ENCODE measurements at places on chromosomes 5 and 9. TPM values are rescaled to one million over a fixed set of nuclear protein-coding genes. Genes with fewer than 3 reads are reported as not detected.

DNA sequence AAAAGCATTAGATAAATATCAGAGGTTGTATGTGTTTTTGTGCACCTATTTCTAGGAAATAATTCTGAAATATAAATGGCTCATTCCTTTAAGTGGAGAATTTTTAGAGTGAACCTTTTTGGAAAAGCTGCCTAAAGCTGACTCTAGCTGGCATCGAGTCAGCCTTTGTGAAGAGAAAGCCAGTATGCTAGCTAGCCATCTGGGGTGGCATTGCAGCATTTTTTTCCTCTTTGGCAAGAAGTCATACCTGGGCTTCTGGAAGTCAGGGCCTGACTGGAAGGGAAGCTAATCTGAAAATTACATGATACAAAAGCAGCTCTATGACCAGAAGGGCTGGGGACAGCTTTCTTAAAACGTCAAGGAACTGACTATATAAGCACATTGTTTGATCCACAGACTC is 19.7 kb downstream of the ANP32B start:
- no peak for DNase-seq
- no peaks in the 10 kb centered on the region for H3K36me3 ChIP-seq
- H3K4me1 ChIP-seq: no peaks in the 10 kb centered on the region
- no peaks in the 10 kb centered on the region for H3K27me3 ChIP-seq

DNA sequence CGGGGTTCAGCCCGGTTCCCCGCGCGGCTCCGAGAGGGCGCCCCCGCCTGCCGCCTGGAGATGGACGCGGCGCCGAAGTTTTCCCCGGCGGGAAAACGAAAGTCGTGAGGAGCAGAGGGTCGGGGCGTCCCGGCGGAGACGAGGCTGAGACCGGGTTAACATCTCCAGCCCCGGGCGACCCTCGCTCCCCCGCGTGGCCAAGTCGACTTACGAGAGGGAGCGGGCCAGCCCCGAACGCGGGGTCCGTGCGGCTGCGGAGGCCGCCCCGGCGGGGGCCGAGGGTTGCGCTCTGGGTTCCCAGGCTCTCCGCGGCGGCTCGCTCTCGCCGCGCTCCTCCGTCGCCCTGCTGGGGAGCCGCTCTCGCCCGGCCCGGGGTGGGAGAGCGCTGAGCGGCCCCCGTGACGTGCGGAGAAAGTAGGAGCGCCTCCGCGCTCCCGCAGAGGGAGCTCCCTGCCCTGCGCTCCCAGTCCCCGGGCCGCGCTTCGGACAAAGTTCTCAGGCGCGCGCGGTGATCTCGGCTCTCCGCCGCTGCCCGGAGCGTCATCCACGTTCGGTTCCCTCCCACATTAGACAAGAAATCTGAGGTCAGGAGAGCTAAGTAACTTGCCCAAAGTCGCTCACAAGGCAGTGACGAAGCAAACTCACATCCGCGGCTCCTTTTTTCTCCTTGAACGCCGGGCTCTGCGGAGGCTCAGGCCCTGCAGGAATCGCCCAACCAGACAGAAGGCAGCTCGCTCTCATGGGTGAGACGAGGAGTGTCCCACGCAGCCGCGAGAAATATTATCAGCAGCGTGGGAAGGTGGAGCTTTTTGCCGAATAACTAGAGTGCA is 1.2 kb upstream of the GCNT4 start:
- H3K27me3 ChIP-seq: peaks cover 4% of the 10 kb centered on the region
- peak overlapping the region; percentile 92 for H3K4me3 ChIP-seq
- H3K36me3 ChIP-seq: no peaks in the 10 kb centered on the region
- peak; percentile 85 for DNase-seq

DNA sequence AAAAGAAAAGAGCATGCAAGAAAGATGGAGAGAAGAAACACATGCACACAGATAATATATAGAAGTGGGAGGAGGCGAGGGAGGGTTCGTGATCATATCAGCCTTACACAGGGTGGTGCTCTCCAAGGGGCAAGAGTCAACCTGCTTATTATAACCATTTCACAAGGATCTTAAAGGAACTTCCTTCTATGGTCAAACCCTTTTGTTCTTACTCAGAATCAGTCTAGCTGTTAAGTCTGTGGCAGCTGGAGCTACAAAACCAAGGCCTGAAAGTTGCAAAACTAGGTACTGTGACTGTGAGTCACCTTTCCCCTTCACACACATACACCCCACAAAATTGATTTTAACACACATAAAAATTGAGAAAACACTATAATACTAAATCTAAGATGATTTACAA is 18.5 kb upstream of the ERMP1 start:
- no peak overlapping the region for H3K4me3 ChIP-seq
- no peak for DNase-seq
- H3K4me1 ChIP-seq: no peaks in the 10 kb centered on the region
- H3K27me3 ChIP-seq: no peaks in the 10 kb centered on the region

DNA sequence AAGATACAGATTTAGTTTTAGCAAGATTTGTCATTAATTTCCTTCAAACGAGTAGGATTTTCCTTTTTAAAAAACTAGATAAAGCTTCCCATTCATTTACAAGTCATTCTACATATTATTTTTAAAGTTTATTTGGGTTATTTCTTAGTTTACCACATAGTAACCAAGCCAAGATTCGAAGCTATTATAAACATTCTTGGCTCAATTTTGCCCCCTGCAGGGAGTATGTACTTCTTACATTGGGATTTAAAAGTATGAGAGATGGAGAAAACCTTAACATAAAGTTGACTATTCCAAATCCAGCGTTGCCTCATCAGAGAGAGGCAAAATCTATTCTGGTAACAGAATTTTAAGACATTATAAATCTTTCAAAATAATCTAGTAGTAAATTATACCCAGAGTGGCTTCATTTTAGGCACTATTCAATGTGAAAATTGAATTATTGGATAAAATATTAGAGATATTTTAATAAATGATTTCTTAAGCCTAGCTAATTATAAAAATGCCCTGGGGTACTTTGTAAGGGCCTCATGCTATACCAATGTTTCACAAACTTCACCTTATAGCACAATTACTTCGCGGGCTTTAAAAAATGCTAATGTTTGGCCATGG is 39.1 kb downstream of the FBN2 start:
- no peaks in the 10 kb centered on the region for H3K27me3 ChIP-seq
- no peak overlapping the region for H3K27ac ChIP-seq
- H3K4me3 ChIP-seq: no peak overlapping the region

The PCDHB6 gene
- 0.73 TPM for total RNA-seq

The TTC23L gene
- 0.55 TPM for total RNA-seq

The MARCOL gene
- total RNA-seq: not detected

Data from left lung (tissue), 14 donors.